ENCODE measurements at places on chromosomes 16 and 17.
A peak's percentile ranks its signal among the peaks of the same experiment; 100 is the strongest.

GRCh38 chr17:17243163-17243562, 6.2 kb upstream of the FLCN start:
- DNase-seq: no peak

- DNase-seq: no peak
Measured at GRCh38 chr17:1506649-1507267, 9.7 kb downstream of the INPP5K start.

- DNase-seq: no peak
Measured at GRCh38 chr16:79613009-79613408, 12.5 kb upstream of the MAF start.

DNA sequence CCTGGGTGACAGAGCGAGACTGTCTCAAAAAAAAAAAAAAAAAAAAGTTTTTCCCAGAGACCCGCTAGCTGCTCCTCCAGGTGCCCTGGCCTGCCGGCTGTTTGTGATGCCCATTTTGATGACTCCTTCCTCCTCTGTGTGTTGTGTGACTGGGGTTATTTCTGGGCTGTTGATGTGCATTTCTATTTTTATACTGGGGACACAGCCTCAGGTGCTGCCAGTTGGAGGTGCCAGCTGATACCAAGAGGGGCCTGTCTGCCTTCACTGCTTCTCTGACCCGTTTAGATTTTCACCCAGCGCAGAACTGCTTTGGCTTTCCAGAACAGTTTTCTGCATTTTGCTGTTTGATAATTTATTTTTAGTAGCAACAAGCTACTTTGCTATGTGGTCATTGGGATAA, 6.7 kb downstream of the PLA2G15 start:
- no peak for DNase-seq

DNA sequence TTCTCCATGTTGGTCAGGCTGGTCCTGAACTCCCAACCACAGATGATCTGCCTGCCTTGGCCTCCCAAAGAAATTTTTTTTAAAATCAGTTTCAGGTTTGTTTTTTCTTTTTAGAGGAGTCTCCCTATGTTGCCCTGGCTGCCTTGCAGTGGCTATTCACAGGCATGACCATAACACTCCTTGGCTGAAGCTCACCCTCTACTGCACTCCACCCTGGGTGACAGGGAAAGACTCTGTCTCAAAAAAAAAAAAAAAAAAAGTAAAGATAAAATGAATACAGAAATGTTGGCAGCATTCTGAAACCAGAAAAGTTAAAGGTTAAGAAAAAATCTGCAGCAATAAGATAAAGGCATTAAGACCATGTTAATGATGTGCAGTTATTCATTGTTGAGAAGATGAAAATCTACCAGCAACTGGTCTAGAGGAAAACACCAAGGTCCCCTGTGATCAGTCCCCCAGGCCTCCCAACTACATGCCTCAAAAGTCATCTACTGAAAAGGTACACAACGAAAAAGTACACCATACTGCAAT, 15.1 kb downstream of the YWHAE start:
- DNase-seq: no peak

GRCh38 chr17:30234964-30235363, 533 bp downstream of the SLC6A4 start:
- no peak for DNase-seq

GRCh38 chr17:64223931-64224629, 39.0 kb downstream of the TEX2 start:
- DNase-seq: no peak

DNA sequence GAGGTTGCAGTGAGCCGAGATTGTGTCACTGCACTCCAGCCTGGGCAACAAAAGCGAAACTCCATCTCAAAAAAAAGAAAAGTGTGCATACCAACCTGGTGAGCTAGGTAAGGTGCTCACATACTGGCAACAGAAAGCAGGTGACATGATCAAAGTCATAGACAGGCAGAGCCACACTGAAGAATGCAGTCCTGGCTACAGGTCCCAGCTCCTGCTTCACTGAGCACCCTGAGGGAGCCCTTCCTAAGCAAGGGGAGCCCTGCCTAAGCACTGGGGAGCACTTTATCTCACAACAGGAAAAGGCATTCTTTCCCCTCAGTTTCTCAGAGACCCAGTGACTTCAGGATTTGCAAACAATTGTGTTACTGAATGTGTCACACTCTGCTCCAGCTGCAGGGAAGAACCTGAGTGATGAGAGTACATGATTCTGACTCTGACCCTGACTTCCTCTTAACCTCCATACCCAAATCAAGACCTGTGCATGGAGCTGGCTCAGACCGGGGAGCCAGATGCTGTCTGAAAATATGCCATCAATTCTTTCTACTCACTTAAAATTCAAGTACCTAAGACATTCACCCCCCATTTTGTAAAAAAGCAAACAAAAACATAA, 40.5 kb downstream of the ANKRD11 start:
- DNase-seq: no peak

- DNase-seq: no peak
Measured at GRCh38 chr16:31090540-31090939, 1.8 kb upstream of the PRSS53 start.

- DNase-seq: no peak
Measured at GRCh38 chr17:81558115-81558468, 5.9 kb upstream of the FAAP100 start.

DNA sequence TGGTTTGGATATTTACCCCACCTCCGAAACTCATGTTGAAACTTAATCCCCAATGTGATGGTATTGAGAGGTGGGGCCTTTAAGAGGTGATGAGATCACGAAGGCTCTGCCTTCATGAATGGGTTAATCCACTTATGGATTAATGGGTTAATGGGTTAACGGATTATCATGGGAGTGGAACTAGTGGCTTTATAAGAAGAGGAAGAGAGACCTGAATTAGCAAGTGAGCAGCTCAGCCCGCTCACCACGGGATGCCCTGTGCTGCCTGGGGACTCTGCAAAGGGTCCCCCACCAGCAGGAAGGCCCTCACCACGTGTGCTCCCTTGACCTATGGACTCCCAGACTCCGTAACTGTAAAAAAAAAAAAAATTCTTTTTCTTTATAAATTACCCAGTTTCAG, 16.5 kb upstream of the GPRC5B start:
- no peak for DNase-seq

GRCh38 chr17:38728290-38728831, 1.8 kb upstream of the CISD3 start:
- no peak for DNase-seq

- DNase-seq: no peak
Measured at GRCh38 chr17:16215965-16216316, 607 bp upstream of the NCOR1 start.

DNA sequence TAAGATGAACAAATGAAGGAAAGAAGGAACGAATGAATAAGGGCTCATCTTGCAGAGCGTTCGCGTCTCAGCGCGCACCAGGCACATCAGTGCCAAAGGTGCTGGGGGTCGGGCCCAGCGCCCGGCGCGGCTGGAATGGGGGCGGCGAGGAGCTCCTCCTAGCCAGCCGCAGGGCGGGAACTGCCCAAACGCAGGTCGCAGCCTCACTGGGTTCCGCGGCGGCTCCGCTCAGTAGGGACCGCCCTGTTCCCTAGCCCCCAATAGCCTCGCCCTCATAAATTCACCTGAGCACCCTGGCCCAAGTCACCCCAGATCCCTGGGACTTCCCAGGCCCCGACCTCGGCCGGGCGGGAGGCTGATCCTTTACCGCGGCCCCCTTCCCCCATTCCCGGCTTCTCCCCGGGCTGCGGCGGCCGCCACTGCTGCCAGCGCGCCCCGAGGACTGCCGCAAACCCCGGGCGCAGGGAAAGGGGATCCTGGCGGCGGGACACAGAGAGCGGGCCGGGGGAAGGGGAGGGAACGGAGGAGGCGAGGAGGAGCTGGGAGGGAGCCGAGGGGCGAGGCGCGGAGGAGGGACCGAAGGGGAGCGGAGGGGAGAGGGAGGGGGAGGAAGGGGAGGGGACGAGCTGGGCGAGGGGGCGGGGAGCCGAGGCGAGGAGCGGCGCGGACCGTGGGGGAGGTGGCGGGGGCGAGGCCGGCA, 377 bp upstream of the CRHR1 start:
- peak; percentile 30 for DNase-seq

- no peak for DNase-seq
Measured at GRCh38 chr16:61050547-61050946, 985.7 kb downstream of the CDH8 start.

DNA sequence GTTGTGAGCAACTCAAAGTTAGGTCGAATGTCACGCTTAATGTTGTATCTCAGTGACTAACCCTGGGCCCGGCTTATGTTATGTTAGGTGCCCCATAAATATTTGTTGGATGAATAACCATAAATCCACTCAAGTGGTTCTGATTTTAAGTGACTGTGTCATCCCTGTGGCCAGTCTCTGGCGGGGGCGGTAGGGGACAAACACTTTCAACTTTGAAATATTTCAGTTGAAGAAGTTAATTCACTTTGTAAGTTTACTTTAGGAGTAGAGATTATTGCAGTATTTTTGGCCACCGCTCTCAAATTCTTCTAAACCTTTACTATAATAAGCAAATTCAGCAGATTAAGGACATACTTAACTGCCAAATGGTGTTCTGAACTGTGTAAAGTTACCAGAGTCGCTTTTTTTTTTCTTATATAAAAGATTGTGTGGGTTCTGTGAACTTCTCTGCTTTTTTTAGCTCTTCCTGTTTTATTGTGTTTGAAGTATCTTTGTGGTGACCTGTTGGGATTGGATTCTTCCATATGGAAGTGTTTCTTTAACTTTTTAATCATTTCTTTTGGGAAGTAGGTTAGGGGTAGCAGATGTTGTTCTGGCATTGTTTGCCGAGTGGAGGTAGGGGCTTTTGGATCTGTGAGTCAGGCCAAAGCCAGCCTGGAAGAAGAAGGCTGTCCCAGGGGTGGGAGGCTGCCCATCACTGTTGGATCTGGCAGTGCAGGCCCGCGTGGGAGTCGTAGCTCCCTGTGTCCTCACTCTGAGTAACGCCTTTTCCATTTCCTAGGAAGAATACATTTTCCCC, 61.4 kb upstream of the TBX2 start:
- DNase-seq: no peak

DNA sequence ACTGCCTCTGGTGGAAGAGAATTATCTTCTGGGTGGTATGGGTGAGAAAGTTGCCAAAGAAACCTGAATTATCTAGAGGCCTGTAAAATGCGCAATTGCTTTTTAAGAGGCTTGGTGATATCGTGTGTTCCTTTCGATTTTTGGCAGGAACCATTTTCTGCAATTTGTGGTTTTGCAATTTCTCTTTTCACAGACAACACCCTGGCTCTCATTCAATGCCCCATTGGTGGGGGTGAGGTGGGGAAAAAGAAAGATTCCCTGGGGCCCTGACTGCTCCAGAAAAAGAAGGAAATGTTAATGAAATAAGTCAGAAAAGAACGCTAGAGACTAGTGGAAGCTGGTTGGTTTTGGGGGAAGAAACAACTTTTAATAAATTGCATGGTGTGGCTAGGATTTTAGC, 77.4 kb downstream of the ANKFN1 start:
- no peak for DNase-seq
